Lower lobe of right lung (tissue), 2 donors: ENCODE measurements at places on chromosomes 12 and 14. TPM values are rescaled to one million over a fixed set of nuclear protein-coding genes. Genes with fewer than 3 reads are reported as not detected.

ANO2 gene
- 22.2 TPM for total RNA-seq

DNA sequence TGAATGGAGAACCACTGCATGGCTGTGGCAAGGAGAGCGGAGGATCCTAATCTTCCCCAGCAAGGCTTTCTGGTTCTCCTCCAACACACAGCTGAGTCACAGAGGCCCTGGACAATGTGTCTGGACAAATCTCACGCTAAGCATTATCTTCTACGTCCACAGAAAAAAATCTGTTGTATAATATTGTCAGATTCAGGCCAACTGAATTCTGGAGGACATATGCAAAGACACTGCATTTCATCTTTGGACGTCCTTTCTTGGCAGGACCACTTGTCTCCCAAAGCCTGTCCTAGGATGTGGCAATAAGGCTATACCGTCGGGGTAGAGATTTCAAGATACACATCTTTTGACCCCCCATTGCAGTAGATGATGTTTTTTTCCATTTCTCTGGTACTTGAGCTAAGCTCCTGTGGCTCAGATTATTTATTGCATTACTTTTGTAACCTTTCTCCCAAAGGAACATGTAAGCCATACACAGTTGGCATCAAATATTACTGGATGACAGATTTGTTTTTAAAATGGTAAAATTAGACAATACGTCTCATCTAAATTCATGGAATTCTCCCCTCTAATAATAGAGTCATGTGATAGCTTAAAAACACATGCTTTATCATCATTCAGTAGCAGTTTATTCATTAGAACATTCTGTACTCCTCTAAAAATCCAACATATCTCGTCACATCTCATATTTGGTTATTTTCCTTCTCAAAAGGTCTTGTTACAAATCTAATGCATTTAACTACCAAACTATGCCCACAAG is 19.4 kb downstream of the LMO3 start:
- DNase-seq: no peak

DNA sequence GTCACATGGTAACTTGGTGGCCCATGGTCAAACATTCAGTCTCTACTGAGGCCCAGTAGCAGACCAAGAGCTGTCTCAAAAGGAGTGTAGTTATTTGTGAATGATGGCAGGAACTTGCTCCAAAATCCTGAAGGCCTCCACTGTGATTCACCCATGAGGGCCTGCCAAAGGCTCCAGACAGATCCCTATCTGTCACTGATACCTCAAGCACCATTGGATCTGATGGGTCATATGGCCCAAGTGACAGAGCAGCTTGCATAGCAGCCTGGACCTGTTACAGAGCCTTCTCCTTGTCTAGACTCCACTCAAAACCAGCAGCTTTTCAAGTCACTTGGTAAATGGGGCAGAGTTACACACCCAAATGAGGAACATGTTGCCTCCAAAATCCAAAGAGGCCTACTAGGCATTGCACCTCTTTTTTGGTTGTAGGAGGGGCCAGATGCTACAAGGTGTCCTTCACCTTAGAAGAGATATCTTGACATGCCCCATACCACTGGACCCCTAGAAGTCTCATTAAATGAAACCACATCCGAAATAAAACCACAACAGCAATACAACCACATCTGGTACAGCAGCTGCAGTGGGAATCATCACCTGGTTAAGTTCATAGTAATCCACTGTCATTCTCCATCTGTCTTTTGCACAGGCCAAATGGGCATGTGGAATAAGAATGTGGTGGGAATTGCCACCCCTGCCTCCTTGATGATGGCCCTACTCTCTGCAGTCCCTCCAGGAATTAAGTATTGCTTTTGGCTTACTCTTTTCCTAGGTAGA is 150.4 kb upstream of the MAX start:
- DNase-seq: no peak

KRT75 gene
- not detected for total RNA-seq

PRR13 gene
- total RNA-seq: 216 TPM

DNA sequence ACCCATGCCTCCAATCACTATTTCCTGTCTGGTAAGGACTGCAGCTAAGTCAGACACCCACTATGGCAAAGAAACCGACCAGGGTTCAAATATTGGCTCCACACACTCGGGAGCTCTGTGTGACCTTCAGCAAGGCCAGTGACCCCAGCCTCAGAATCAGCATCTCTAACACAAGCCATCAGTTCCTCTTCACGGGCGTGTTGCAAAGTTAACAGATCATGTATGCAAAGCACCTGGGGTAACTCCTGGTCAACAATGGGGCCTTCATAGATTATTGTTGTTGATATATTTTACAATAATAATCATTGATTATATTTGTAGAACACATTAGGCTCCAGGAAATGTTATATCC is 6.2 kb upstream of the FAM222A start:
- no peak for DNase-seq

DPY19L2 gene
- 3.2 TPM for total RNA-seq

DNA sequence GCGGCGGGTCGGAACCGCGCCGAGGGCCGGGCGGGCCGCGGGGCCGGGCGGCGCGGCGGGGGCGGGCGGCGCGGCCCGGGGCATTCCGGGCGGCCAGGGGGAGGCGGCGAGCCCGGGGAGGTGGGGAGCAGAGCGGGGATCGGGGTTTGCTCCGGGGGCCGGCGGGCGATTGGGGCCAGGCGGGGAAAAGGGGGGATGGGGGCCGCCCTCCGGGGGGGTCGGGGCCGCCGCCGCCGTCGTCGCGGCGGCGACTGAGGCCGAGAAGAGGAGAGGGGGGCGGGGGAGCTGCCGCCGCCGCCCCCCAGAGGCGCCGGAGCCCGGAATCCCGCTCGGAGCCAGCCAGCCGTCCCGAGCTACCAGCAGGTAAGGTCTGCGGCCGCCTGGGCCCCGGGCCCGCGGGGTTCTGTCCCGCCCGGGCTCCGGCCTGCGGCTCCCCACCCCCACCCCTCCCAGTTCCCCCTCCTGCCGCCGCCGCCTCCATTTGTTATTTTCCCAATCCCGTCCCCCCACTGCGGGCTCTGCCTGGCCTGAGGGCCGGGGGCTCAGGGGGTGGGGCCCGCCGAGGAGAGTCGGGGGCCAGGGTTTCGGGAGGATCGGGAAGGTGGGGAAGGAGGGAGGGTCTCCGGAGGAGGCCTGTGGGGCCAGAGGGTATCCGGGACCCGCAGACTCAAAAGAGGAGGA is 403 bp downstream of the ATN1 start:
- no peak for DNase-seq

DNA sequence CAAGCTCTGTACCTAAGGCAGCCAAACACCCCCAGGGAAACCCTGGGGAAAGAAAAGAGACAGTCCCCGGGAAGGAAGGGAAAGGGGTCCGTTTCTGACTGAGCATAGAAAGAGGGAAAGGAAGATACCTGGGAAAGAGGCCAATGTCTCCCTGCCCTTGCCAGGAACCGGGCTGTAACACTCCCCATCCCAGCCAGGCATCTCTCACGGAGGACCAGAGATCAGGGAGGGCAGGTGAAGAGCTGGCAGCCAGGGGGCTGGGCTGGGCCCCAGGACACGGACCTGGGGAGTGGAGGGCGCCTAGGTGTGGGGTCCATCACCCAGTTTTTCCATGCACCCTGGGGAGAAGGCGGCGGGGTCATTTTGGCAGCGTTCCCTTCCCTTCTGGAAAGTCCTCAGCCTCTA is 18.9 kb upstream of the PLEKHH1 start:
- DNase-seq: no peak

KRT2 gene
- total RNA-seq: not detected

CLEC2B gene
- total RNA-seq: 24.8 TPM

DNA sequence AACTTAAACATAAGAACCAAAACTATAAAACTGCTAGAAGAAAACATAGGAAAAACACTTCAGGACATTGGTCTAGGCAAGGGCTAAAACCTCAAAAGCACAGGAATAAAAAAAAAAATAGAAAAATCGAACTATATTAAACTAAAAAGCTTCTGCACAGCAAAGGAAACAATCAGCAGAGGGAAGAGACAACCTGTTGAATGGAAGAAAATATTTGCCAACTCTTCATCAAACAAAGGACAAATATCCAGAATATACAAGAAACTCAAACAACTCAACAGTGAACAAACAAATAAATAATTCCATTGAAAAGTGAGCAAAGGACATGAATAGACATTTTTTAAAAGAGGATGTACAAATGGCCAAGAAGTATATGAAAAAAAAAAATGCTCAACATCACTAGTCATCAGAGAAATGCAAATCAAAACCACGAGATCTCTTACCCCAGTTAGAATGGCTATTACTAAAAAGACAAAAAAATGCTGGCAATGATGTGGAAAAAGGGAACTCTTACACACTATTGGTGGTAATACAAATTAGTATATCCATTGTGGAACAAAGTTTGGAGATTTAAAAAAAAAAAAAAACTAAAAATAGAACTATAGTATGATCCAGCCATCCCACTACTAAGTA is 152.0 kb downstream of the NDUFA12 start:
- DNase-seq: no peak

- no peak for DNase-seq
Observed at GRCh38 chr12:107296681-107297089, 203.3 kb upstream of the CRY1 start.

DNA sequence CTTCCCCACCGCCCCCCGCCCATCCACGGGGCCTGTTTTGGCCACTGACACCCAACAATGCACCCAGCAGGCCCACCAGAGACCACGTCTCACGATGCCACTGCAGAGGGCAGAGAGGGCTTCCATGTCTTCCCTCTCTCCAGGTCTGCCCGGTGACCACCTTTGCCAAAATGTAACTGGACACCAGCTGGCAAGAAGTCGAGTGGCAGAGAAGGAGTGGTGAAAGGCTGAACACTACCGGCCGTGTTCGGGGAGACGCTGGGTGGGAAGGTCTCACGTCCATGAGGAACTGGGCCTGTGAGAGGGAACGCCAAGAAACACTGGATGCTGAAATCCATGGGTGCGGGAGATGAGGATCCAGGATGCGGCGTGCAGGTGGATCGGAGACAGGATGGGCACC is 308.2 kb downstream of the ADGRD1 start:
- peak; percentile 40 for DNase-seq

GRCh38 chr12:52442600-52443061 is 8.5 kb upstream of the KRT75 start:
- DNase-seq: no peak

PLEKHG3 gene
- total RNA-seq: 33.1 TPM

VRTN gene
- total RNA-seq: not detected

GRCh38 chr12:99809909-99810308 is 162.4 kb downstream of the GARIN6 start:
- no peak for DNase-seq

GOLGA5 gene
- total RNA-seq: 31.9 TPM

GDF3 gene
- 0.30 TPM for total RNA-seq

LGR5 gene
- total RNA-seq: 1.2 TPM

DNA sequence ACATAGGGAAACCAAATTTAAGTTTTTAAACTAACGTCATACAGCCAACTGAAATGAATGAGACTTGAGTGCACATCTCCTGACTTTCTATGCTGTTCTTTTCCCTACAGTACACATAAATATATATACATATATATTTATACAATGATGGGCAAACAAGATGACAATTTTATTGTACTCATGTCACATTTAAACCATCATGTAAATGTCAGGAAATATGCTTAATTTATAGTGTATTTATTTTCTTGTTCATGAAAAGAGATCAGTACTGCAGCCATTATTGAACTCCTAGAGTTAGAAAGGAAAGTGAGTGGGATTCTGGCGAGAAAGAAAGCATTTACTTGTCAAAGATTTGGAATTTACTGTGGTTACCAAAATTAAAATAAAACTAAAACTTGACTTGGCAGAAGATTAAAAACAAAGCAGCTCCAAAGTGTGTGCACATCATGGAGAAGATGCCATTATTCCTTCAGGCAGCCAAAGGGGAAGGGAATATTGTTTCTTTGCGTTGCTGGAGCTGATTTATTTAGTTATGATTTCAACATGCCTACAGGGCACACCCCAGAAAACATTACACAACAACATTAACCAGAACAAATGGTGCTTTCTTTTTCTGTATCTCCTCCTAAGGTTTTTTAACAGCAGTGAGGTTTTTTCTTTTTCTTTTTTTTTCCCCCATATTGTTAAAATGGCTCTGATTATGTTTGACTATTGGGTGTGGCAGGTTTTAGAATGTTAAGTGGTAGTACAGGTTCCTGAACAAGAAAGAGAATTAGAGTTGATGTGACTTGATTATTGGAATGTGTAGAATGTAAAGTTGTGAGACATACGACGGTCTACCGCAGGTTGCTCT is 144.6 kb downstream of the RAD51B start:
- DNase-seq: no peak

- no peak for DNase-seq
Observed at GRCh38 chr14:96178461-96179321, 25.9 kb upstream of the BDKRB2 start.

MRPS35 gene
- total RNA-seq: 31.5 TPM

GRCh38 chr12:32158525-32158924 is 51.9 kb downstream of the BICD1 start:
- no peak for DNase-seq

DNA sequence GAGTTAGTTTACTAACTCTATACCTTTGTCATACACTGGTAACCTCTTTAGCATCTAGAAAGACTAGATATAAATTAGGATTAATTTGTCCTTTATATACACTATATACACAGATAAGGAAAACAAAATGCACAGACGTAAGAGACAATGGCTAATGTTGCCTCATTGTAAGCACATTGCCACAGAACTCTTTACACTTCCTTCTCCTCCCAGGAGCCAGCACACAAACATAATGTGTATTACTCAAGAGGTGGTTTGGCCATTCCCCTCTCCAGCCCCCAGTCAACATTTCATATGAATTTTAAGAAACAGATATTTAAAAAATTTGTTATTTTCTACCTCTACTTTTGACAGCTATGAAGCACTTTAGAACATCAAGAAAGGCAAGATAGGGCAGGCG is 131.4 kb upstream of the OR4E1 start:
- no peak for DNase-seq

DNA sequence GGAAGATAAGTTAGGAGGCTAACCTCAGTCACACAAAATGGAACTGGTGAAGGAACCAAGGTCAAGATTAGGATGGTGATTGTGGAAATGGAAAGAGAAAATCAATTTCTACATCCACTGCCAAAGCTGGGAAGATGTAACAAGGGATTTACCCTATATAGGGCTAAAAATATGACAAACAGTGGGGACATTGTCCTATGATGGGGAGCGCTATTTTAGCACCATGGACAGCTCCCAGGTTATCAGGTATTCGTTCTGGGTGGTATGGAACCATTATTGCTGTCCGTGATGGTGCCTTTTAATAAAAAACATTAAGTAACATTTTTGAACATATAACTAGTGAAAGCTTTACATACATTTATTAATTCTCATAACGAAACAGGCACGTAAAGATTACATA is 124.0 kb downstream of the NDUFA12 start:
- no peak for DNase-seq

FGF6 gene
- not detected for total RNA-seq

NDUFA9 gene
- 68.5 TPM for total RNA-seq

GRCh38 chr14:80419345-80419744 is 208.0 kb upstream of the DIO2 start:
- no peak for DNase-seq

L2HGDH gene
- total RNA-seq: 4.2 TPM

GRCh38 chr12:98955284-98955683 is 310.2 kb downstream of the APAF1 start:
- DNase-seq: no peak

DNA sequence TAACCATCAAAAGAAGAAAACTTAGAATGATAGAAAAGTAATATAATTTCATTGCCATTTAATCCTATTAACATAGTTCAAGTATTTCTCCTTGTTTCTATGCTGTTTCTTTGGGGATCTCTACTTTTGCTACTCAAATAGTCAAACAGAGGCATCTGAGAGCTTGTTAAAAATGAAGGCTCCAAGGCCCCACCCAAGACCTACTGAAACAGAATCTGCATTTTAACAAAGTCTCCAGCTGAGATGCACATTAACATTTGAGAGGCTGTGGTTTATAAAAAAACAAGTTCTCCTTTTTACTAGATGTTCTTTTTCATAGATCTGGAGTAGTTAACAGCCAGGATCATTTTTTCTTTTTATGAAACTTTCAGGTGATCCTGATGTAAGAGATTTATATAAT is 31.8 kb downstream of the PPFIA2 start:
- no peak for DNase-seq
